Dermis blood vessel endothelial cell (primary cell): ENCODE measurements at places on chromosomes 12 and 14. TPM values are rescaled to one million over a fixed set of nuclear protein-coding genes. Genes with fewer than 3 reads are reported as not detected.

PTGDR gene
- not detected in 2 replicates for total RNA-seq

RAD51B gene
- 12.1 and 22.8 TPM in 2 replicates for total RNA-seq

GRCh38 chr14:101918065-101918989 lies 46.0 kb upstream of the DYNC1H1 start:
- DNase-seq: no peak

GRCh38 chr12:110687396-110688169 lies 1.3 kb downstream of the HVCN1 start:
- DNase-seq: no peak

DNA sequence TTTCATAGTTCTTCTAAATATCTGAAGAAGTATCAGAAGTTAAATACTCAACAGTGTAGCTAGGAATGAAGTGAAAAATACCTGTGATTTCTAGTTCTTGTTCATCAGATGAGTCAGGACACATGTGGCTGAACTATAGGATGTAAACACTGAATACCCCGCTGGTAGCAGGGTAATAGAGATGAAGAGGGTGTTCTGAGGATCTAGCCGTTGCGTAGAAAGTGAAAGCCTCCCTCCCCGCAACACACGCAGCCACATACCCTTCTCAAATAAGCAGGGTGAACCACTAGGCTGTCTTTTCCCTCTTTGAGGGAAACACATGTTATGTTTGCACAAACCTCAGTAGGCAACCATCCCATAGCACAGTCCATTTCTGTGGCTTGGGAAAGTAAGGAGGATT lies 16.4 kb upstream of the RNASE12 start:
- DNase-seq: no peak

NPAS3 gene
- total RNA-seq: 0.05 TPM in 1 of 2 replicates, not detected in the other

- DNase-seq: no peak
Observed at GRCh38 chr12:94202245-94203180, 54.1 kb downstream of the PLXNC1 start.

DNA sequence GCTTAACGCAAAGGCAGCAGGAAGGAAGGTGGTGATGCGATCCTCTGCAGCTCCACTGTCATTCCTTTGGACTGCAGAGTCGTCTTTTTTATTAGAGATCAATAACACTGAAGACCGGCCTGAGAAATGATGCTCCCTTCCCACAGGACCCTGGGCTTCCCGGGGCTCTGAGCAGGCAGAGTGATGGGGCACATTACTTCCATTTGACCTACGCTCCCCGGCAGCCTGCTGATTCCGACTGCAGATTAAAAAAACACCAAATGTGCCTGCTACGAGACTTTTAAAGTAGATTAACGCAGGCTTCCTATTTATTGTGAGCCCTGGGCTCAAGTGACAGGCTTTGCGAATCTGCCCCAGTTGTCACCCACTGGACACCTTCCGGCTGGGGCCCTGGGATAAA lies 37.5 kb downstream of the KCNA1 start:
- DNase-seq: no peak

- DNase-seq: peak; percentile 82
Observed at GRCh38 chr14:79278798-79279644, 932.3 kb downstream of the DIO2 start.

PZP gene
- 0.70 and 2.4 TPM in 2 replicates for total RNA-seq

GRCh38 chr12:89695830-89696229 lies 12.8 kb downstream of the ATP2B1 start:
- no peak for DNase-seq

GPRC5D gene
- total RNA-seq: 0.17 TPM in 1 of 2 replicates, not detected in the other

DNA sequence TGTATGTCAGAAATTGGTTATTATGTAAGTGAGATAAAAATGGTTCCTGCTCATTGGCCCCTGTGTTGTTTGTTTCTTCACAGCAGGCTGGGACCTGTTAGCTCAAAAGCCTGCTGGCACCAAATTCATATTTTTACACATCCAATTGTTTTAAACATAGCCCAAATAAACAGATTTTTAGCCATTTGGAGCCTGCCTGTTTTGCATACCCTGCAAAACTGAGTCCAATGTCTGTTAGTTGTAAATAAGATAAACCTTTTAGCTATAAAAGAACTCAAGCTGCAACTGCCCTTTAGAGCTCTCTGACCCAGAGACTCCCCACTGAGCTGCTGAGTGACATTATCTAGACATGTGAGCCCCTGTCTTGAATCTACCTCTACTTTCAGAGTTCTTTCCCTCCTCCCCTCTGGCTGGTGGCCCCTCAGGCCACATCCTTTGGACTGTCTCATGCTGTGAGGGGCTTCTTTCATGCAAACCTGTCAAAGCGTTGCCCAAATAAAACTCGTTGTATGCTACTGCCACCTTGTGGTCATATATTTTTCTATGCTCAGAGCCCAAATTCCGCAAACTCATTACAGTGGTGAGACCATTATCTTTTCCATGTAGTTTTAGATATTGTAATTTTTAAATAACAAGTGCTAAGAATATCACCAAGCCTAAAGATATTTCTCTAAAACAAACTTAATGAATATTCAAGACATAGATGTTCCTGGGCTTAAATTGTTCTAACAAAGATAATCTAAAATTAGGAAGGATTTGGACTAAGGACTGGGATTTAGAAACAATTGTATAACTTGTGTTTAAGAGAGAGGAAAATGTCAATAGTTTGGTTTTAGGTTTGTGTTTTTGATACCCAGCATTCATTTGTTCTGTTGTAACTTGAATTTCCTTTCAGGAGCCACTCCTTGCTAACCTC lies 337.9 kb downstream of the AACS start:
- peak; percentile 60 for DNase-seq

OR6C6 gene
- total RNA-seq: not detected in 2 replicates

LBHD2 gene
- not detected in 2 replicates for total RNA-seq

- no peak for DNase-seq
Observed at GRCh38 chr14:93686268-93686667, 102.0 kb downstream of the PRIMA1 start.

GRCh38 chr12:90512518-90512917 lies 442.5 kb downstream of the CCER1 start:
- no peak for DNase-seq

- no peak for DNase-seq
Observed at GRCh38 chr12:56749359-56749758, 2.8 kb downstream of the PRIM1 start.

DNA sequence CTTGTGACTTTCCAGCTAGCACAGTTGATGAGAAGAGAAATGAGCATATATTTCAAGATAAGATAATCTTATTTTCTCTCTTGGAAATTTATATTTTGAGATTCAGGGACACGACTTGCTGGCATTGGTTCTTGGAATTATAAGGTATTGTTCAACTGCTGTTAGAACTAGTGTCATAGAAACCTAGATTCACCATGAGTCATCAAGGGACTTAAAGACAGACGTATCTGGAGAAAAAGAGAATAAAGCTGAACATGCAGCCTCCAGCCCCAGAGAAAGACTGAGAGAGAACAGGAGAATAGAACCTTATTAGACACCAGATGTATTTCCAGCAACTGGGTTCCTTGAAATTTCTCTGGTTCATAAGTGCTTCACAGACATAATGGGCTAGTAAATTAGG lies 194.4 kb upstream of the PPFIA2 start:
- no peak for DNase-seq

TSHR gene
- not detected in 2 replicates for total RNA-seq

DNA sequence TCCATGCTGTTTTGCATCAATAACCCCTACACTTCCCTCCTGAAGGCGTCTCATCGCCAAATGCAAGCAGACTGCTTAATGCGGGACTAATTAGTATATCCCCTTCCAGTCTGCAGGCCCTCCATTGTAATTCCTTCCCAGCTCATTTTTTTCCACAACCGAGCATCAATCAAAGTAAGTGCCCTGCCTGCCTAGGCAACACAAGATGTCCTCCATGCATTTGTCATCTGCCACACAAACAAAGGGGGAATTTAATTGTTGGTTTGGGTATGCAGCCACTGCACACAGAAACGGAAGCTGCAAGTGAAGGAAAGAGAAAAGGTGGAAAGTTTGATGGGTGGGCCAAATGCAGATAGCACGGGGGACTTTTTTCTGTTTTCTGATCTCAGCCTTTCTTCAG lies 168.0 kb downstream of the EGLN3 start:
- no peak for DNase-seq

- DNase-seq: no peak
Observed at GRCh38 chr12:88253371-88253978, 111.4 kb downstream of the TMTC3 start.

DNA sequence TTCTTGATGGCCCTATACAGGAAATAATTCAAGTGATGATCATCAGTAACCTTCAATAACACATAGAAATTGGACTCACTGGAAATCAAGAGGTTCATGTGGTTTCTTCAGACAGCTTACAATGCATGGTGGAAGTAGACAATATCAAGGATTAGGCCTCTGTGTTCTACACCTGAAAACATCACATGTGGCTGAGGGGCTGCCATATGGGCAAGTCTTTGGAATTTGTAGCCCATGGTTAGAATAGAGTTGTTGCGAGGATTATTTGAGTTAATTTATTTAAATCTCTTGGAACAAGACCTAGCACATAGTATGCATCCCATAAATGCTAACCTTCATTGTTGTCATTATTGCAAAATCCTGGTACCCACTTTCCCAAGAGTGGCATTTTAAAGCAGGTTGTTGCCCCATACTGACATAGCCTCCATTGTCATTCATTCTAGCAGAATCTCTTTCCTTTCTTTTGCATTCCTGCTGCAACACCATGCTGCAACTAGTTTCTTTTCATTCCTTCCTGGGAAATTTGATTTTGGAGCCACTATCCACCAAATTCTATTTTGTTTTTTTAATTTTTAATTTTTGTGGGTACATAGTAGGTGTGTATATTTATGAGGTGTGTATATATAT lies 352.7 kb upstream of the NAV3 start:
- DNase-seq: no peak

DNA sequence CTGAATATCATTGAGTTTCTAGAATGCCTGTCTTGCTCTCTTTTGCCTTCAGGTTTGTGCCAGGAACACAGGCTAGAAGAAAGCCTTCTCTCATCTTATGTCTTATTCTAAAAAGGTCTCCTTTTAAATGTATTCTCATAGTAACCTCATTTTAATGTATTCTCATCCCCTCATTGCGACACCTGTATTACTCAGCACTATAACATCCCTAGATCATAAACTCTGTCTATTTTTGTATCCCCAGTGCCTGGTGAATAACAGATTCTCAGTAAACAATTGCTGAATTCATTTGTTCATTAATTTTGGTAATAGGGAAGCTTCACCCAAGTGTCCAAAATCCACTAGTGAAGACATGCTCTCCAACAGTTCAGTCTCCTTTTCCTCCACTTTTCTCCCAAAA lies 8.8 kb upstream of the LRRK2 start:
- DNase-seq: no peak

ART4 gene
- total RNA-seq: 53.1 and 55.7 TPM in 2 replicates

SLCO1B3 gene
- not detected in 2 replicates for total RNA-seq

GRCh38 chr14:90692061-90692460 lies 124.2 kb downstream of the TTC7B start:
- DNase-seq: no peak

GRCh38 chr14:77125281-77125801 lies 16.2 kb downstream of the ZDHHC22 start:
- DNase-seq: no peak

GRCh38 chr12:51904951-51905470 lies 2.3 kb upstream of the ACVRL1 start:
- DNase-seq: peak; percentile 57

DNA sequence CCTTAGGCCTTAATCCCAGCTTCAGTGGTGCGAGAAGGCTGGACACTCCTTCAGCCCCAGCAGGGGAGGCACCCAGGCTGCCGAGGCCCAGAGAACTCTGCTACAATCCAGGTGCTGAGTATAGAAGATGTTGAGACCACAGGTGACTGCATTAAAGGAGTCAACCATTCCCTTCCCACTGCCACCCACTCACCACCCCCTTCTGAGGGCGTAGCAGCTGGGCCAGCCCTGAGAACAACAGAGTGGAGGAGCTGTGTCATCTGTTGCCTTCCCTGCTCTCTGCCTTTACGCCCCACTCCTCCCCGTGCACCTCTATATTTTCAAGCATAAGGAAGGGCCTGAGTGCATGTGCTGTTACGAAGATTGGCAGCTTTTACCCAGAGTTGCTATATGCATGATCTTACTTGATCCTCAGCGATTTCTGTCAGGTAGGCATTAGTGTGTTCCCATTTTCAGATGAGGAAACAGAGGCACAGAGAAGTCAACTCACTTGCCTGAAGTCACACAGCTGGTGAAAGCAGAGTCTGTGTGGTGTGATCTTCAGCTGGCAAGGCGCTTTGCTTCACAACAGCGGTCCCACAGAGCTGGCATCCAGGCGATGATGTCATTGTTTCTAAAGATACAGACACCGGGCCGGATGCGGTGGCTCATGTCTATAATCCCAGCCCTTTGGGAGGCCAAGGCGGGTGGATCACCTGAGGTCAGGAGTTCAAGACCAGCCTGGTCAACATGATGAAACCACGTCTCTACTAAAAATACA lies 46.7 kb downstream of the RIN3 start:
- DNase-seq: no peak

DNA sequence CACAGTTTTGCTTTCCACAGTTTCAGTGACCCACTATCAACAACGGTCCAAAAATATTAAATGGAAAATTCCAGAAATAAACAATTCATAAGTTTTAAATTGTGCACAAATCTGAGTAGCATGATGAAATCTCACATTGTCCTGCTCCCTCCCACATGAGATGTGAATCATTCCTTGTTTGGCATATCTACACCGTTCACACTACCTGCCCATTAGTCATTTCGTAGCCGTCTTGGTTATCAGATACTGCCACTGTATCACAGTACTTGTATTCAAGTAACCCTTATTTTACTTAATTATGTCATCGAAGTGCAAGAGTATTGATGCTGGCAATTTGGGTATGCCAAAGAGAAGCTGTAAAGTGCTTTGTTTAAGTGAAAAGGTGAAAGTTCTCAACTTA lies 145.3 kb downstream of the SLC5A8 start:
- no peak for DNase-seq

- no peak for DNase-seq
Observed at GRCh38 chr12:50590869-50591268, 86.1 kb downstream of the DIP2B start.

- DNase-seq: peak; percentile 59
Observed at GRCh38 chr12:98154850-98155249, 360.5 kb upstream of the TMPO start.

DNA sequence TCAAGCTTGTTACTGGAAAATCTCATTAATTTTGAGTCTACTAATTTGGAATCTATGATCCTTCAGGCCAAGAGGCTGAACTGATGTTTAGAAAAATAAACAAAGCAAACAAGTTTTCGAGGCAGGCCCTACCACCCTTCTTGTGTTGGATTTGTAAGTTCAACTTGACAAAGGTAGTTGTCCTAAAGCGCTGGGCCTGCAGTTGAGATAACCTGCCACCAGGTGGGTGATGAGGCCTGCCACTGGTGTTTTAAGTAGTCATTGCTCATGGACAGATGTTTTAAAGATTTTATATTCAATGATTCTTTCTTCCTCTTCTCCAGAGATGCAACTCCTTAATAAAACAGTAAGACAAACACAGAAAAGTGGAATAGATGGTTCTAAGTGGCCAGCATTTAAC lies 19.4 kb downstream of the ACVRL1 start:
- DNase-seq: peak; percentile 84

DNA sequence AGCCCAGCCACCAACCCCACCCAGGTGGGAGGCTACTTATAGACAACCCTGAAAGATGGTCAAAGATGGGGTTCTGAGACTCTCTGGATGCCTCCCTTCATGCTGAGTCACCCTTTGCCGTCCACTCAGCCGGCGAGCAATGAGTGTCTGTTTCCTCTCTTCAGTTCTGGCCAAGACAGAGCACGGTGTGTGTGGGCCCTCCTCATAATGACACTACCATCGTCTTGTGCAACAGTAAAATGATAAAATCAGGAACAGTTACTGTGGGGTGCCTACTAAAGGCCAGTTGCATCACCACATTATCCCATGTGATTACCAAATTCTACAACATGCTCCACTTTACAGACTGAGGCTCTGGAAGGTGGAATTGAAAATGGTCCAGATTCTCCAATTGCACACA lies 7.0 kb upstream of the BDKRB1 start:
- no peak for DNase-seq

MARCHF9 gene
- total RNA-seq: 3.4 and 4.1 TPM in 2 replicates
